EL (cell line): ENCODE measurements at places on chromosomes 2 and 18.
A peak's percentile ranks its signal among the peaks of the same experiment; 100 is the strongest.

- DNase-seq, result no peak
These were observed 10.3 kb upstream of the CTAGE1 start for GRCh38 chr18:22427822-22428549.

GRCh38 chr2:164260506-164260905 lies 360.8 kb downstream of the GRB14 start:
- peak; percentile 1 for DNase-seq

DNA sequence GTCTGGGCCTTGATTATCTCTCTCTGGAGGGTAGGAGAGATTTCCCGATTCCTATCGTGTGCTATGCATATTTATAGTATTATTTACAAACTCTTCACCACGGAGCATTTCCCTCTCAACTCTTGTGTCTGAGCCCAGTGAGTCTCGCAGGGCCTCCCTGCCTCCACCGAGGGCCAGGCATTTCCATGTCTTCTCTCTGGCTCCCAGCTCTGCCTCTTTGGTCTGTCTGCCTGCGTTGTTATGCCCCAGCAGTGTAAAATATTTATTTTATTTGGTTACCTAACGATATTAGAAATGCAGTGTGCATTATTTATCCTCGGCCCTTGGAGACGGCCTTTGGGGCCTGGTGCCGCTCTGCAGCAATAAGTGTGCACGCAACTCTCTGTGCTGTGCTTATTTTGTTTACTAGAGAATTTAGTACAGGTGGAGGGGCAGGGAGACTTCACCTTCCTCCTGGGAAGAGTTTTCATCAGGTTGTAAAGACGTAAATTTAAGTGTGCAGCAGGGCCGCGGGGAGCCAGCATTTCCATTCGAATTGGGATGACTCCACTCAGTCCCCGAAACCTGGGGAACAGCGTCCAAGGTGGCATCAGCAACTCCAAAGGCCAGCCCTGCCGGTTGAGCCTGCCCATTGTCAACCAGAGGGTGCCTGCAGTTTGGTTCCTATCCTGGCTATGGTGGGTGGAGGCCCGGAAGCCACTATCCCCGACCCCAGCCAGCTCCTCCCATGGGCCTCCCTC lies 100.2 kb downstream of the PTGR3 start:
- DNase-seq, result no peak

DNA sequence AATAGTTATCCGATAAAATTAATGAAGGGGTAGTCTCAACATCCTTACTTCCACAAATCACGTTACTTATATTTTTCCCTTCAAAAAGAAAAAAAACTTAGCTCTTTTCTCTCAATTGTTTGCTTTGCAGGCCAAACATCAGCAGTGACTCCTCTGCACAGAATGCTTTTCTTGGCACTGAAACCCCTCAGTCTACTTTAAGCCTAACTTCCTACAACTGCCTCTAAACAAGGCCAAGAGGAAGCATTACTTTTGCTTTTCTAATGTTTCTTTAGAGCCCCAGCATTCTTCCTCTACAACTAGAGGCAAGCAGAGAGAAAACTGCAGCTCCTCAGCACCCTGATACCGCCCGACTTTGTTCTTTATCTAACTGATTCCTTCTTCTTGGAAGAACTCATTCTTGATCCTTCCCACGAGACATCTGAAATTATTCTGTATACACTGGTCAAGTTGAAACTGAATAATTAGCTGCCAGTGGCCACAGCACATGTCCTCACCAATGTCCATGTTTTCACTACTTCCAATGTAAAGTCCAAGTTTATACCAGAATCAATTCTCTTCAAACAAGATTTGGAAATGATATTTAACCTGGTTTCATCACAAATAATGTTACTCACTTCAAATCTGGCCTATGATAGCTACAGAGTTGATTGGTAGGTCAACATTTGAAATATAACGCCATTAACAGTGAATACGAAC lies 55.3 kb downstream of the DTNB start:
- DNase-seq, result peak; percentile 73

DNA sequence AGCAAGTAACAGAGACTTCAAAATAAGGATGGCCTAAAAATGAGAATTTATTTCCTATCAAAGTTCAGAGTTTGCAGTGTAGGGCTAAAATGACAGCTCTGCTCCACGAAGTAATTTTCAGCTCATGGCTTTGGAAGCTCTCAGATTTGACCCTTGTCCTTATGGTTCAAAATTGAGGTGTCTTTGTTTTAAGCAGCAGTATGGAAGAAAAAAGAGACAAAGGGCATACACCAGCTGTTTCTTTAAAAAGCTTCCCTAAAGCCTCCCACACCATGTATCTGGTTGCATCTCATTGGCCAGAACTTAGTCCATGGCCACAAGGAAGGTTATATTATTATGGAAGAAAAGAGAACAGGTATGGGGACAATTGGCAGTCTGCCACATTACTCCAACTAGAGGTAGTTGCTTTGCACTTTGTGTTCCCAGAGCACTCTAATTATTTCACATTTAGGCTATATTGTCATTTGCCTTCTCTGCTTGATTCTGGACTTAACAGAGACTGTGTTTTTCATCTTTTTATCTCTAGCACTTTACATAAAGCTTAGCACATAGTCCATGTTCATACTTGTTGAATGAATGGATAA lies 180.4 kb downstream of the MCFD2 start:
- no peak for DNase-seq

DNA sequence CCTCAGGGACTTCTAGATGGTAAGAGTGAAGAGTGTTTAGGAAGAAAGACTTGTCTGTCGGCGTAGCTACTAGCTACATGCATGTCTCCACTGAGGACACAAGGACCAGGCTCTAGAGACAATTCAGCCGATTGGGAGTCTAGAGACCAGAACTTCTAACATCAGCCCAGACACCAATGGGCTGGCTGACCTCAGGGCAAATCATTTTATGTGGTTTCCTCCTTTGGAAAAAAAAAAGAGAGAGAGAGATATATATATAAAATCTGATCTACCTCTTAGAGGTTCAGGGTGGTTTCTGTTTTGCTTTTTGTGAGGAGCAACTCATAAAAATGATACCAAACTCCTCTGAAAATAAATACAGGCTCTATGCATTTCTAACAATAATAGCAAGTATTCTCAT lies 212.8 kb downstream of the BCL2 start:
- DNase-seq, result no peak

DNA sequence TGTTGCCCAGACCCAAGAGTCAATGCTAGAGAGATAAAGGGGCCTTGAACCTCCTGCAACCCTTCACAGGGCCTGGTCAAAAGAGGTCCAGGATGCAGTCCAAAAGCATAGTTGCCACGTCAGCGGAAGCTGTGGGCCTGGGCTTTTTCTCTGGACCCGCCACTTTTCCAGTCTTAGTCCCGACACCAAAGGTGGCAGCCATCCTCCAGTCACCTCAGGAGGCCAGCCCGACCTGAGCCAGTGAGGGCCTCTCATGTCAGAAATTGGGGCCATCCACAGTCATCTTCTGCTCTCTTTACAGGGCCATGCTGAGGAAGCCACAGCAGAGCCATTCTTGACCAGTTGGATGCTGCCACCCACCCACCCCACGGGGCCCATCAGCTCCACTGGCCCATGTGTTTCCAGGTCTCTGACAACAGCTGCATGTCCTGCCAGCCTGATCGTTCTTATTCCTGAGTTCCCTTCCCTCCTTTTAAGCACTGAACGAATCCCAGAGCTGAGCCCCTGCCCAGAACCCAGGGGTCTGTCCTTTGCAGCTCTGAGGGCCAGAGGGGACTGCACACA lies 34.1 kb upstream of the KLHL29 start:
- DNase-seq, result no peak

- peak; percentile 73 for DNase-seq
These were observed 10.6 kb downstream of the LYPD6B start for GRCh38 chr2:149049142-149049541.

- DNase-seq, result peak; percentile 7
These were observed 10.5 kb downstream of the CYTIP start for GRCh38 chr2:157433394-157433793.

DNA sequence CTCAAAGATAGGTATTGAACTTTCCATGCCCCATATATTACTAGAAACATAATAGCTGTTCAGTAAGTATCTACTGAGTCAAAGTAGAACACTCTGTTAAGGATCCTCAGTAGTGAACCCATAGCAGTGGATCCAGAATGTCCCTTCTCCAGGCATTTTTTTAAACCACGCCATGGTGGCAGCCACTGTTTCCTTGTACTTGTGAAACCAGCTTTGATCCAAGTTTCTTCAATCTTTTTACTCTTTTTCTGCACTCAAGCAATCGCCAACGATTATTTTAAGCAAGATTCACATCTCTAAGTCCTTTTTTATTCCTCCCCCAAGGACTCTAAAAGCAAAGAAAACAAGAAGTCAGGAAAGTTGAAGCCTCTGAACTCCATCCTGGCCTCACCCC lies 291.2 kb upstream of the SLC14A2 start:
- no peak for DNase-seq

DNA sequence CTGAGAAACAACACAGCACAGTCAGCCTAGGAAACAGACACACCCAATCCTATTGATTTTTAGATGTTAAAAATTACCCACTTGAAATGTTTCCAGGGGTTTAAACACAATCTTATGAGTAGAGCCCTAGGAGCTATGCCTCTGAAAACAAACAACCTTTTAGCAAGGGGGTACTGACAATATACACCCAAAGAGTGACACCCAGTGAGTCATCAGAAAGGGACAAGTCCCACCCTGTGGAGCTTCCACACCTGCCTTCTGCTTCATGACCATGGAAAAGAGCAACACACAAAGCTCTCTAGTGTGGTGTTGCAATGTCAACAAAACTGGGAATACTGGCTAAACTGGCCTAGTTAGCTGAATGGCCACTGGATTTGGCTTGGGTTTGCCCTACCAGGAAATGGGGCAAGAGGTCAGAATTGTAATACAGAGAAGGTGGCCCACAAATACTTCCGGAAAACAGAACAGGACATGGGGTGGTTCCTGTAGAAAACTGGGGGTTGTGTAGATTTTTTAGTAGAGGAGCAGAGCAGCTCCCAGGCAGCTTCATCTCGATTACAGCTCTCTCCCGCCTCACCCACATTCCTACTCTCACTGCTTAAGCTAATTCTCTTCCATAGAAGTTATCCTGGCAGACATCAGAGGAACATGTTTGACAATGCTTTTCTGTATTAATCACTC lies 98.2 kb downstream of the GAREM1 start:
- DNase-seq, result no peak

DNA sequence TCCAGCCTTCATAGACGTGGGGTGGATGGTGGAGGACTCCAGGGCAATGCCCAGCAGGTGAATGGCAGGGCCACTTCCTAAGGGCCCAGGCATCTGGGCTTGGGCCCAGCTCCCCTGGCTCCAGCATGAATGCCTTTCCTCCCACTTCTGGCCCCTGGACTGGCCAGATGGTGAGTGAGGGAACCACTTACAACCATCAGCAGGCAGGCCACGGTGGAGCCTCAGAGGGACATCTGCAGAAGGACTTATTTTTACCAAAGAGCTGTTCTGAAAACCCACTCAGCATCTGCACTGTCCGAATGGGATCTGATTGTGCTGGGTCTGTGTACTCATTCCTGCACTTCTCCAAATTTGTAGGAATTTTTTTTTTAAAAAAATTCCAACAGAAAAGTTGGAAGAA lies 69.6 kb downstream of the SNTG2 start:
- DNase-seq, result no peak

- DNase-seq, result no peak
These were observed 376.9 kb upstream of the TMEFF2 start for GRCh38 chr2:192571636-192572035.

DNA sequence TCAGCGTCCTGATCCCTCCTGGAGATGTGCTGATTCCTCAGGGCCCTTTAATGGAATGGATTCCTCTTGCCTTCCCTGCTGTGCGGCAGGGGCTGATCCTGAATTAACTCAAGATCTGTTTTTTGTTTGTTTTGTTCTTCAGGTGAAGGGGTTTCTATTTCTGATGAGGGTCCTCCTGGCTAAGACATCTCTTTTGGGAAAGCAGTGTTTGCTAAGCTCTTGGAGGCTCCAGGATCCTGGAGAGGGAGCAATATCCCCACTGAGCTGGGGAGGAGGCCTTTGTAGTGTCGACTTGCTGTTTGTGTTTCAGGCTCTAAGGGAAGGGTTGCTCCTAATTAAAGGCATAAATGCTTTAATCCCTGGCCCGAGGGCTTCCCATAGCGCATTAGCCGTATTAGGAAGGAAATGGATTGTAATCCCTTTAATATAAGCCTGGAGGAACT lies 65.3 kb upstream of the FOXI3 start:
- no peak for DNase-seq

DNA sequence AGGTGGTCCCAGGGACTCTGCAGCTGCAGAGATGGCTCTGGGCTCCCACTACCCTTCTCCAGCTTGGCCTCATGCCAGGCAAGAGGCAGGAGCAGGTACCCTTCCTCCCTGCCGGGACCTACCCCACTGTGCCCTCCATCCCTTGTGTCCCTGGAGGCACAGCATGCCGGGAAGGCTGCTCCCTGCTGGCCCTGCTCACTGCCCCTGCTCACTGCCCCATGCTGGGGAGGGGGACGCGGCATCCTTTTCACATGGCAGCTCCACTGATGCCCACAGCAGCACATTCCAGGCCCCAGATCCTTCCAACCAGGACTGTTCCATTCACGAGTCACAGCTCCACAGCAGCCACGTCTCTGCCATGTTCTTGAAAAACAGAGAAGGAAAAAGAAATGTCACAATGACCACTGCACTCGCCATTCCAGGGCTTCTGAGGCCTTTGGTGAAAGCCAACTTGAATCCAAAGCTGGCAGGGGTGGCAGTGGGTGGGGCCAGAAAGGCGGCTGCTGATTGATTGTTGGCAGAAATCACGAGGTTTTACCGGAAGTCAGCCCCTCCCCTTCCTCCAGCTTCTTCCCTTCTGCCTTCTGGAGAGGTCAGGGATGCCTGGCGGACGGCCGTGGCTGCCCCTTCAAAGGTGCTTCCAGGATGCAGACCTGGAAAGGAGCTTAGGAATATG lies 268.0 kb downstream of the CYP26B1 start:
- DNase-seq, result no peak
